Lower leg skin (tissue), 4 donors: ENCODE measurements at places on chromosomes 13 and 19. TPM values are rescaled to one million over a fixed set of nuclear protein-coding genes. Genes with fewer than 3 reads are reported as not detected.

GRCh38 chr19:43983544-43983911, 460 bp upstream of the ZNF155 start:
- DNase-seq: no peak

The IQCN gene
- total RNA-seq: 3.2 TPM

The BST2 gene
- 9.4 TPM for total RNA-seq

DNA sequence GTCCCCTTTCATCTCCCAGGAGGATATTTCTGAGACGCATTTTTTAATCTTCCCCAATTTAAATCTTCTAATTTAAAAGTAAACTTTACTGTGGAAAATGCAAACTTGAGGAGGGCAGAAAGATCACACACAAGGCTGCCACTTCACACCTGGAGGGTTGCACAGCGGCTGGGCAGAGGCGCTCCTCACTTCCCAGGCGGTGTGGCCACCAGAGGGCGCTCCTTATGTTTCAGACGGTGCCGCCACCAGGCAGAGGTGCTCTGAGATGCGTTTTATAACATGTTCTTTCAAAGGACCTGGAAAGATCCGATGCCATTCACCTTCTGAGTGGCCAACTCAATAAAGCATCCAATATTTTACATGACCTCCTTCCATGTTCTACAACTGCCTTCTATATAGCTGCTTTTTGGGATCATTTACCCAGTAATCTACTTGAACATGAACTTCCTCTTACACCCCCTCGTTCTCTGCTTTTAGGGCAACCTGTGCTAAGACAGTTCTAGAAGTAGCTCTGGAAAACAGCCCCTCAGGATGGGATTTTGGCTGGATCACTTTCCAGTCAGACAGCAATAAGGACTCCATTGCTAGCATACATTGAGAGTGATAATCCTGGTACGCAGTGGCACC, 14.8 kb upstream of the MTUS2 start:
- no peak for DNase-seq

- no peak for DNase-seq
These were observed 1151.5 kb upstream of the SPRY2 start for GRCh38 chr13:81492449-81492848.

DNA sequence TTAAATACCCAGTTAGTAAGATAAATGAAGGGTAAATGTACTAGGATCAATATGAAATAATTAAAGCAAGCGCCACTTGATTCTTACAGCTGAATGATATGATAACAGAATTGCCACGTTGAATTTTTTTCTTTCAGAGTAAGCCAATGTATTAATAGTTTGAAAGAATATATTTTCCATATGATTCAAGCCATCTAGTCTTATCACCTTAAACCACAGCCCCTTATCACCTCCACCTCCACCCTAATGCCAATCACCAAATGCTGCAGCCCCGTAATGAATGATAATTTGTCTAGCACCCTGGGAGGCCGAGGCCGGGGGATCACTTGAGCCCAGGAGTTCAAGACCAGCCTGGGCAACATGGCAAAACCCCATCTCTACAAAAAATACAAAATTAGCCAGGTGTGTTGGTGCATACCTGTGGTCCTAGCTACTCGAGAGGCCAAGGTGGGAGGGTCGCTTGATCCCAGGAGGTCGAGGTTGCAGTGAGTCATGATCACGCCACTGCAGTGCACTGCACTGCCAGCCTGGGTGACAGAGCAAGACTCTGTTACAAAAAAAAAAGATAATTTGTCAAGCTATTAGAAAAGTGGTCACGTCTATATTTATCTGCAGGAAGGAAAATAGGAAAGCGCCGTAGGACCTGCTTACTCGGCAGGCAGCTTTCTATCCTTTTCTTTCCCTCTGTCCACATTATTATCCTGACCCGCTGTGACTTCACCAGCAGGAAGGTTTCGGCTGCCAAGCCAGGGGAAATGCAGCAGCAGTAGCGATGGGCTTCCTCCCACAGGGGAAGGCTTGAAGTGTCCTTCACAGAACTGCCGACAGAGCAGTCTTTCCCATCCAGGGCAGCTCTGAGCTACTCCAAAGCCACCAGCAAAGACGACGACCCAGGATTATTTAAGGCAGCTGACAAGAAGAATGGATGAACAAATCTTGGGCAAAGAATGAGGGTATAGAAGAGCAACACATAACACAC, 19.7 kb upstream of the CLN5 start:
- DNase-seq: no peak

The ACTMAP gene
- total RNA-seq: 8.5 TPM
